NCI-H187 treated with DMSO at 0.1 percent for 48 hours (cell line): ENCODE measurements at places on chromosomes 13 and 19.

GRCh38 chr13:79289571-79289970 lies 116.5 kb downstream of the RBM26 start:
- no peak for DNase-seq

DNA sequence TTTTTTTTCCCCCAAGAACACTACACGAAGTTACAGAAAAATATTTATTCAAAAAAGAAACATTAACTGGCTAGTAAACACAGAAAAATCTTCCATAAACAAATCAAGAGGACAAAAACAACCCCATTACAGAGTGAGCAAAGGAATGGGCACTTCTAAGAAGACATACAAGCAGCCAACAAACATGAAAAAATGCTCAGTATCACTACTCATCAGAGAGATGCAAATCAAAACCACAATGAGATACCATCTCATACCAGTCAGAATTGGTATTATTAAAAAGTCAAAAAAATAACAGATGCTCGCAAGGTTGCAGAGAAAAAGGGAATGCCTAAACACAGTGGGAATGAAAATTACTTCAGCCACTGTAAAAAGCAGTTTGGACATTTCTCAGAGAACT lies 131.7 kb downstream of the UGGT2 start:
- DNase-seq, result no peak

- DNase-seq, result no peak
Observed at GRCh38 chr13:23380534-23380933, 53.0 kb downstream of the SACS start.

GRCh38 chr19:574658-575526 lies 2.5 kb downstream of the BSG start:
- DNase-seq, result no peak

DNA sequence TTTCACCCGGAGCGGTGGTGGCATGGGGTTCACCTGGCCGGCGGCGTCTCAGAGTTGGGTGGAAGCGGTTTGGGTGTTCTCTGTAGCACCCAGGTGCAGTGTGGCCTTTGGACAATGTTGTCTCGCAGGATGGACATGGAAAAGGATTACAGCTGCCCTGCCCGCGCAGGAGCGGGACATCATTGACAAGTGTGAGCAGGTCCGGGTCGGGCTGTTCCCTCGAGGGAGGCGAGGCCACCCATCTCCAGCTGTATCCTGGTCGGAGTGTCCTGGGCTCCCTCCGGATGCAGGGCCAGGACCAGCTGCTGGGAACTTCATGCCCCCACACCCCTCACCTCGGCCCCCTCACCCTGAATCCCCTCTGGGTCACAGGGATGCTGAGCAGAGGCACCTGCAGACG lies 7.8 kb upstream of the ZNF14 start:
- DNase-seq, result no peak

- DNase-seq, result no peak
Observed at GRCh38 chr19:18939922-18940768, 872 bp downstream of the HOMER3 start.

DNA sequence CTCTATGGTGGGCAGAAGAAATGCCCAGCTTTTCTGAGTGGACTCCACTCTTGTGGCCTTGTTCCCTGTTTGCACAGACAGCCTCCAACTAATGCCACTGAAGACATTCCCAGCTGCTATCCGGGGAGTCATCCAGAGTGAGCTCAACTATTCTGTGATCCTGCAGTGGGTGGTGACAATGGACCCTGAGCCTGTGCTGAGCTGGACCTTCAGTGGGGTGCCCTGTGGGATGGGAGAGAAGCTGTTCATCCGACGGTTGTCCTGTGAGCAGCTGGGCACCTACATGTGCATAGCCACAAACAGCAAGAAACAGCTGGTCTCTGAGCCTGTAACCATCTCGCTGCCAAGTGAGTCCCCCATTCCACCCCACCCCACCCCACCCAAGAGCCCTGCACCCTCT lies 10.3 kb downstream of the IGSF23 start:
- no peak for DNase-seq

DNA sequence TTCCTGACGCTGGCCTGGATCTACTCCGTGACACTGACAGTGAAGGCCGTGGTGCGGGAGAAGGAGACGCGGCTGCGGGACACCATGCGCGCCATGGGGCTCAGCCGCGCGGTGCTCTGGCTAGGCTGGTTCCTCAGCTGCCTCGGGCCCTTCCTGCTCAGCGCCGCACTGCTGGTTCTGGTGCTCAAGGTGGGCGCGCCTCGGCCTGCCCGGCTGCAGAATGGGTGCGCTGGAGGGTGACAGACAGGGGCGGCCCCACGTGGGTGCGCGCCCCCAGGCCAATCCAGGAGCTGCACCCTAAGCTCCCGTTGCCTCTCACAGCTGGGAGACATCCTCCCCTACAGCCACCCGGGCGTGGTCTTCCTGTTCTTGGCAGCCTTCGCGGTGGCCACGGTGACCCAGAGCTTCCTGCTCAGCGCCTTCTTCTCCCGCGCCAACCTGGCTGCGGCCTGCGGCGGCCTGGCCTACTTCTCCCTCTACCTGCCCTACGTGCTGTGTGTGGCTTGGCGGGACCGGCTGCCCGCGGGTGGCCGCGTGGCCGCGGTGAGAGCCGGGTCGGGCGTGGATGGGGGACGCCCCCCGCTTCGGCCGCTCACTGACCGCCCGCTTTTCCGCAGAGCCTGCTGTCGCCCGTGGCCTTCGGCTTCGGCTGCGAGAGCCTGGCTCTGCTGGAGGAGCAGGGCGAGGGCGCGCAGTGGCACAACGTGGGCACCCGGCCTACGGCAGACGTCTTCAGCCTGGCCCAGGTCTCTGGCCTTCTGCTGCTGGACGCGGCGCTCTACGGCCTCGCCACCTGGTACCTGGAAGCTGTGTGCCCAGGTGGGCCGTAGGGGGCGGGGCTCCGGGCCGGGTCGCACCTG lies 7.2 kb downstream of the ABCA7 start:
- no peak for DNase-seq

GRCh38 chr13:112392719-112393118 lies 16.6 kb downstream of the SPACA7 start:
- DNase-seq, result no peak

DNA sequence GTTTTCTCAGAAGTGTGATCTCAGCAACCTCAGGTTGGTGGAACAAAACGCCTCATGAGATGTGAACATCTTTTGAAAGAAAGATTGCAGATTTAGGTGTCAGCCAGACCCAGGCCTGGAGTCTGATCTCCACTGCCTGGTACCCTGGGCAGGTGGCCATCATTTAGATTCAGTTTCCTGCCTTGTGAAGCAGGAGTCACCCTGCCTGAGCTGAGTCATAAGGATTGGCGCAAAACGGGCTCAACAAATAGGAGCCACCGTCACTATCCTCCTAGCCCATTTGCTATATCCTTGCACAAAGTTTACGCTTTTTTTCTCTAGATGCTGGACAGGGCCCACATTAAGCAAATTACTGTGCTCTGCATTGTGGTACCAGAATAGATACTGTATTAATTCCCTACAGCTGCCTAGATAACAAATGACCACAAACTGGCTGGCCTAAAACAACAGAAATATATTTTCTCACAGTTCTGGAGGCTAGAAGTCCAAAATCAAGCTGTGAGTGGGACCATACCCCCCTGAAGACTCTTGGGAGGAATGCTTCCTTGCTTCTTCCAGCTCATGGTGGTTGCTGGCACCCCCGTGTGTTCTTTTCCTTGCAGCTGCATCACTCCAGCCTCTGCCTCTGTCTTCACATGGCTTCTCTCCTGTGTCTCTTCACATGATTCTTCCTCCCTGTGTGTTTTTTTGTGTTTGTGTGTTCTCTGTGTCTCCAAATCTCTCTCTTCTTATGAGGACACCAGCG lies 38.2 kb downstream of the TNFSF11 start:
- no peak for DNase-seq

GRCh38 chr13:28976195-28976594 lies 156.1 kb downstream of the MTUS2 start:
- DNase-seq, result no peak
